ENCODE measurements at places on chromosomes 6 and 20.

- no peak for DNase-seq
Observed at GRCh38 chr6:35512006-35512405, 690 bp downstream of the TULP1 start.

GRCh38 chr6:98747960-98748359 is 86.4 kb upstream of the POU3F2 start:
- no peak for DNase-seq

- no peak for DNase-seq
Observed at GRCh38 chr6:45687570-45687969, 309.8 kb upstream of the SUPT3H start.

- DNase-seq, result no peak
Observed at GRCh38 chr6:105691971-105692370, 289.1 kb upstream of the PREP start.

DNA sequence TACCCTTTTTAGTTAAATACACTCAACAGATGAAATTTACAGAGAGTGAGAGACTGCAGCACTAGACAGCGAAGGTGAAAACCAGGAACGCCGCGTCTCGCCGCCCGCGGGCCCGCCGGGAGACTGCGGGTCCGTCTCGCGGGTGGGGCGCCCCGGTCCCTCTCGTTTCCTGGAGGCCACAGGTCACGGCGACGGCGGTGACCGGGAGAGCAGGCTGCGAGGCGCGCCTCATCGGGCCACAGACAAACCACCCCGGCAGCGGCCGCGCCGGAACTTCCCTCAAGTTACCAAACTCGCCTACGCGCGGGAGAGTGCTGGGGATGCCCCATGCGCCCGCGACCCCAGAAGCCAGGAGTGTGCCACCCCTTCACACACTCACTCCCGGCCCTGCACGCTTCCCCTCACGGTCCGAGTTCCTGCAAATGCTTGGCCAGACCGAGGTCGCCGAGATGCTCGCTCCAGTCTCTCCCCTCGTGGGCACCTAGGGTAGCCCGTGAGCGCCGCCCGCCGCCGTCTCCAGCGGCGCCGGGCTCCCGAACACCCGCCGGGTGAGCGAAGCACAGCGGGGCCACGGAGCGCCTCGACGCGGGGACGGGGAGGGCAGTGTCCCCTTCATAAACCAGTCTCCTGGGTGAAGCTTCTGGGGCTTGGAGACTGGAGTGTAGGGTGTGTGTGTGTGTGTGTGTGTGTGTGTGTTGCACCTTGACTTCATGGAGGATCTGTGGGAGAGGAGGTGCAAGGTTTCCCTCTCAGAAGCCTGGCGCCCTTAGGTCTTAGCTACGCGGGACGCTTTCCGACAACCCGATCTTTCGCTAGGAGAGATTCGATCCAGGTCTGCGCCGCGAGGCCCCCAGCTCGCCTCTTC is 1.4 kb downstream of the BACH2 start:
- DNase-seq, result peak; percentile 54

DNA sequence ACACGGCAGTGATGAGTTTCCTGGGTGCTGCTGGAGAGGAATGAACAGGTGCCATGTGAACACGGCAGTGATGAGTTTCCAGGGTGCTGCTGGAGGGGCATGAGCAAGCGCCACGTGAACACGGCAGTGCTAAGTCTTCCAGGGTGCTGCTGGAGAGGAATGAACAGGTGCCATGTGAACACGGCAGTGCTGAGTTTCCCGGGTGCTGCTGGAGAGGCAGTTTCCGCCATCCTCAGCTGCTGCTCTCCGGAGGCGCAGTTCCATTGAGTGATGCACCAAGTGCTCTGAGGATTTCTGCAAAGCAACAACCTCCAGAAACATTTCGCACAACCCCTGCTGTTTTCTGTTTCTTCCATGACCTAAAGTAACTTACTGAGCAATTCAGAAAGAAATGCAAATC is 155.4 kb downstream of the SMOC2 start:
- DNase-seq, result no peak

DNA sequence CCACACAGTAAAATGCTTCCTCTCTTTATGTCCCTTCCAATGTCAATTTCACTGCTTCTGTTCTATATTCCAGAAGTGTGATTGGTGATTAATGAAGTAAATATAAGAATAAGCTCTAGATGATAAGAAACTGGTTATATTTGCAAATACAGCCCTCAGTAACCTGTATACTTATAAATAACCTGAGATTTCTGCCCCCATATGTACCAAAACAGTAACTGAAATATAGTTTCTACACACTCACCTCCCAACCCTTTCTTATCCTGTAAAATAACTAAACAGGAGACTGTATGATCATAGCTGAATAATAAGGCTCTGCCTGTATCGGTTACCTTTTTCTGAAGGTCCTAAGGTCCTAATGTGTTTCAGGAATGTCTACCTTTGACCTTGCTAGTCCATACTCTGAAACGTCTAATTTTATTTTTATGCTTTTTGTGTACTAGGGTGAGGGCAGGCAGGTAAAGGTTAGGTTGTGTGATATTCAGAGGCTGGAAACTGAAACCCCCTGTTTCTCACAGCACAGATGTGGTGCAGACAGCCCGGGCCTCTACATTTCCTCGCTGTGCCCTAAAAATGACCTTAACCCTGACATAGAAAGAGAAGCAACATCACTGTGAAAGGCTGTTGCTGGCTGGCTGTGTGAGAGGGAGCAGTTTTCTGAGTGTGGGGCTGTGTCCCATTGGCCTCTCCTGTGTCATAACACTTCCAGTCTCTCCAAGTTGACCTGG is 378.8 kb downstream of the CENPW start:
- DNase-seq, result no peak

DNA sequence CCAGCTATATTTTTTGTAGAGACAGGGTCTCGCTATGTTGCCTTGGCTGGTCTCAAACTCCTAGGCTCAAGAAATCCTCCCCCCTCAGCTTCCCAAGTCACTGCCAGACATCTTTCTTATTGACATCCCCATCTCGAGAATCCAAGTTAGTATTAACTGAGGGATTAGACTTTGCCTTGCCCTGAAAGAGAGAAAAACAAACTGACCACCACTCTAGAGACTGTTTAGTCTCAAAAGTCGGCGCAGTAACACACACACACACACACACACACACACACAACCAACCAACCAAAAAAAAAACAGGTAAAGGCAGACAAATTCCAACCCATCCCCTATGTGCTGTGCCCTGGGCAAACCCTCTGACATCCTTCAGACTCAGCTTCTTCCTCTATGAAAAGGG is 27.2 kb upstream of the PNPLA1 start:
- DNase-seq, result no peak

- DNase-seq, result no peak
Observed at GRCh38 chr6:113860181-113860955, 3.2 kb downstream of the MARCKS start.

- DNase-seq, result no peak
Observed at GRCh38 chr6:159117046-159117445, 52.2 kb upstream of the FNDC1 start.

DNA sequence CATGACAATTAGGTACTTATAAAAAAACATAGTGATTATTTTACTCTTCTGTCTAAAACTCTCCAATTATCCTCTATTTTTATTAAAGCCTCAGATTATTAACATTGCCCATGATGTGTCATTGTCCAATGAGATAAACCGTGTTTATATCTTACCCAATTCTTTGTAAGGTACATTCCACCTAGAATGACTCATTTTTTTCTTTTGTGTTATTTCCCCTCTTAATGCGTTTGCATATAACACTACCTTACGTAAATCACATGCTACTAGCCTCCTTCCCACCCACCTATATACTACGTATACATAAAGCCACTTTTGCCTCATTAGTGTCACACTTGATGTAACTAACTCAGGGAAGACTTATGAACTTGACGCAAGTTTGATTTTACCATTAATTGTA is 336.3 kb upstream of the PTCHD4 start:
- no peak for DNase-seq

DNA sequence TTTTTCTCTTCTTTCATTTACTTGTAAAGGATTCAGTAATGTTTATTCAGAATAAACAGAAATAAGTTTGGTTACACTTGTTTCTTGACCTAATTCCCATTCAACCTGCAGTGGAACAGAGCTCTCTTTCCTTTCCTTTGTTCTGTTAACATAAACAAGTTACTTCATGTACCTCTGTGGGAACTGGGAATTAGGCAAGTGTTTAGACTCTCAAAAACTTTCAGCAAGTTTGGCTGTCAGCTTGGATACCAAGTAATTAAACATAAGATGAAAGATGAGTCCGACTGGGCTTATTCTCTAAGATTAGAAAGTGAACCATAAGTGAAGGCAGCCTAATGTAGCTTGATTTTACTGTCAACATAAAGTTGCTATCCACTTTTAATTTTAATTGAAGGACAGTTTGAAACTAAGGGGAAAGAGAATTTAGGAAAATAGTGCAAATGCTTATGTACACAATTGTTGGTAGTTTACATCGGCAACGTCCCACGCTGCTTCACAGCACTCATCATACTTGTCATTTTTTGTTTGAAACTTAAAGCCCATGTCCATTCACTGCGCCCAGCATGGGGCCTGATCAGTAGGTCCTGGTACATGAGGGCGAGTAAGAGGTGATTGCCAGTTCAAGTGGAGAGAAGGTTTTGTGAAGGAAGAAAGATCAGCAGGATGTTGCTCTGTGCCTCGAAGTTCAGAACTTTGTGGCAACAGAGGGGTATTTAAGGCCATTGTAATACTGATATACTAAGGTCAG is 113.0 kb downstream of the PLEKHG1 start:
- DNase-seq, result no peak

DNA sequence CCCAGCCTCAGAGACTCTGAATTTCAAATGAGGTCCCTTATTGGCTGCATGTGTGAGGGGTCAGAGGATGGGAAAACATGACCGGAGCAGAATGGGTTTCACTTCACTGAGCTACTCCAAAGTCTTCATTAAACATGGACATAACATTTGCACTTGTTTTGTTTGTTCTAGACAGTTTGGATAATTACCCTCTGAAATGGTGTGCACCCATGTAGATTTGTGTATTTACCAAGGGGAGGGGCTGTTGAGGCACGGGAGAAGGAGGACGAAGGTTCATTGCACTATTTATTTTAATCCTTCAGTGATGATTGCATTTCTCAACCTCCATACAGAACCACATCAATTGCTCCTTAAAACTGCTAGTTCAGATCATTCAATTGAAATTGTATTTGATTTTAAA is 364.2 kb downstream of the TFAP2B start:
- DNase-seq, result no peak

DNA sequence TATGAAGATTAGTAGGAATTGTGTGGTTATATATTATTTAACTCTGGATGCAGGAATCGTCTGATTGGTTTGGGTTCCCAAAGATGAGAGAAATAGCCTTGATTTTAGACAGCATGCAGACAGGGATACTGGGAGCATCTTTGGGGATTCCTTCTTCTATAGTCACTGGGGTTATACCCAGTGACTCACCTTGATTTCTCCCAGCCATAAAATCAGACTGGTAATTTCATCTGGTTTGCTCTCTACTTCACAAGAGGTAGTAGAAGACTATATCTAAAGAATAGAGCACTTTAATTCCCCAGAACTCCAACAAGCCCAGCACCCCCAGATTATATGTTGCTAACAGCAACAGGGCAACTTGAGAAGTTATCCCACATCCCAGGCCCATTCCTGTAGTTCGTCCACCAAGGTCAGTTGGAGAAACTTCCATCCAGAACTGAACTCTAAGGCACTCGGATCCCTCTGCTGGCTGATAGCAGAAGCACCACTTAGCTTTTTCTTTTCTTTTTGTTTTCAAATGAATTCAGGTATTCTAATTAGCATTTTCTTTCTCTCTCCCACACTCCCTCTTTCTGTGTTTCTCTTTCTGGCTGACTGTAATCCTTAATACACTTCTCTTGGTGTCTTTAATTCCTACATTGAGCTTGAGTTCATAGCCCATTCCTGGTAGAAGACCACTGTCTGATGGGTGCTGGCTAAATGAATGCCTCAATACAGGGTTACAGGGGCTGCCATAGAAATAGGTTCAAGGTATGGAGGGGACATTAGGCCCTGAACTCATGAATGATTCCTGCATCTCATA is 20.4 kb upstream of the EFHC1 start:
- peak; percentile 52 for DNase-seq

GRCh38 chr6:110412360-110412759 is 3.0 kb downstream of the DDO start:
- no peak for DNase-seq

- DNase-seq, result no peak
Observed at GRCh38 chr6:24394780-24395437, 7.8 kb upstream of the MRS2 start.

DNA sequence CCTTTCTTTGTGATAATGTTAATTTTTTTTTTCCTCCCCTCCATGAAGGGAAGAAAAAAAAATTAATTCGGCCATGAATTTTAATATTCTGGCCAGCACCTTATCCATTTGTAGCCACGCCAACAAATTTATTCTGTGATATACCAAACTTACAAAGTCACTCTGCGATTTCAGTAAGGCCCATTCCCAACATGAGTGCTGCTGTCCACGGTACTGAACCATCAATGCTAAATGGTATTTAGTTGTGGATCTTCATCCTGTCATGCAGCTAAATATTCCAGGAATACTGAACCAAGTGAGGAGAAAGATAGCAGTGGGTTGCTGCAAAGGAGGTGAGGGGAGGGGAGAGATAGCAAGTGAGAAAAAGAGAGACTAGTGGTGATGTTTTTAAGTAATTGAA is 19.5 kb upstream of the RSPH4A start:
- DNase-seq, result no peak

DNA sequence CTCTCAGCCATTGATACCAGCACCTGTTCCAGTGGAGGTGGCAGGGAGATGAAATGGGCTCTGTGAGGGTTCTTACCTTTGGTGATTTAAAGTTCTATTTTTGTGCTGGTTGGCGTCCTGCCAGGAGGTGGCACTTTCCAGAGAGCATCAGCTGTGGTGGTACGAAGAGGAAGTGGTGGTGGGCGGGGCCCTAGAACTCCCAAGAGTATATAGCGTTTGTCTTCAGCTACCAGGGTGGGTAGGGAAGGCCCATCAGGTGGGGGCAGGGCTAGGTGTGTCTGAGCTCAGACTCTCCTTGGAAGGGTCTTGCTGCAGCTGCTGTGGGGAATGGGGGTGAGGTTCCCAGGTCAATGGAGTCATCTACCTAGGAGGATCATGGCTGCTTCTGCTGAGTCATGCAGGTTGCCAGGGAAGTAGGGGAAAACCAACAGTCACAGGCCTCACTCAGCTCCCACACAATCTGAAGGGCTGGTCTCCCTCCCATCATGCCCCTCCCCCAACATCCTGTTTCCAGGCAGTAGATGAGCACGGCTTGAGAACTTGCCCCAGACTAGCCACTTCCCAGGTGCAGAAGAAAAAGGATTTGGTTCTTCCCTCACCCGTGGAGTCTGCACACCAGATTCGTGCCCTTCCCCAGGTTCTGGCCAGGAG is 46.6 kb downstream of the MOXD1 start:
- DNase-seq, result peak; percentile 19

DNA sequence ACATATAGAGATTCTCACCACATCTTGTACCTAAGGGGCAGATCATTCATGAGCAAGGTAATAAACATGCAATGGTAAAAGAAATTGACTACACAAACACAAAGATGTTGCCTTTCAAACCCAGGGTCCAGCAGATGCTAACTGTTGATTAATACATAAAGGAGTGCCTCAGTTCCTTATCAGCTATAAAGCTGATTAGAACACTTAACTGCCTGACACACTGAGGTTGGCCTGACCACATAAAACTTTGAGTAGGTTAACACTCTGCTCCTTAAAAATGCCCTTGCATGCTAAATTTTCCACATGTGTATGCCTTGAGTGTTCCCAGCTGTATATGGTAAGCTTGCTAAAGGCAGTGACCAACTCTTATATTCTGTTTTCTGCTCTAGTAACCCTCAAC is 14.9 kb downstream of the CRISP2 start:
- no peak for DNase-seq

GRCh38 chr6:132220800-132221199 is 180.5 kb downstream of the MOXD1 start:
- no peak for DNase-seq

Data from CD4-positive, alpha-beta T cell treated with Interleukin-4 for 4 hours (primary cell).